ENCODE measurements at places on chromosomes 1 and 21. TPM values are rescaled to one million over a fixed set of nuclear protein-coding genes. Genes with fewer than 3 reads are reported as not detected.

DNA sequence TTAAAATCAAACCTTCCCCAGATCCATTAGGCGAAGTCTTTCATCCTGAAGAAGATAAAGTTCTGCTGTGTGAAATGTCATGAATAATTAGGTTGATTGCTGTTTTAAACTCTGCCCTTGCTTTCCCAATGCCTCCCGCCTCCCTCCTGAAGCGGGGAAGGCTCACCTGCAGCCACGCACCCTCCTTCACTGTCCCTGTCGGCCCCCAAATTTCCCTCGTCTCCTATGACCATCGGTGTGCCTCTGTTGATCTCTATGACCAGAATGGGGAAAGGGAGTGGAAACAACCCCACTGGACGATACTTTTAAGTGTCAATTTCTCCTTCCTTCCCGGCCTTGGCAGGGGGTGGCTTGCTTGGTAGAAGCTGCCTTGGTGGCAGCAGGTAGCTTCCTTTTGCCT lies 35.1 kb downstream of the LHX4 start:
- H3K4me3 ChIP-seq: no peak overlapping the region
- H3K36me3 ChIP-seq: no peaks in the 10 kb centered on the region
- peaks cover 42% of the 10 kb centered on the region for H3K27me3 ChIP-seq
- H3K4me1 ChIP-seq: no peaks in the 10 kb centered on the region
- H3K27ac ChIP-seq: no peak overlapping the region

DNA sequence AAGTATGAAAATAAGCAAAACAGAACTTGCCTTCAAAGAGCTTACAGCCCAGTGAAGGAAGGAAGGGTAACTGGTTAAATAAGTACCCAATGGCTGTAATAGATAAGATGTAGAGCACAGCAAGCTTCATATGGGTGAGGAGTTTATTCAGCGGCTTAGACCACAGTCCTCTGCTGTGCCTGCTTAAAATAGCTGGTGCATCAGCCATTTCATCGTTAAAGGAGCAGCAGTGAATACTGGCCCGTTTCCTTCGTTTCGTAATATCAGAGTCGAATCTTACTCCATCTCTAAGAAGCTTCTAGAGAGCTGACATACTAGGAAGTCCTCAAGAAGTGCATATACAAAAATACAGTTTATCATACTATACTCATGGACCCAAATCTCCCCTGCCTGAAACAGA lies 286.5 kb downstream of the NFIA start:
- peak overlapping the region; percentile 34 for H3K27ac ChIP-seq
- H3K27me3 ChIP-seq: no peaks in the 10 kb centered on the region
- H3K36me3 ChIP-seq: peaks cover 7% of the 10 kb centered on the region
- peaks cover 27% of the 10 kb centered on the region for H3K4me1 ChIP-seq
- no peak for DNase-seq

GRCh38 chr1:45892068-45892785 lies 88.8 kb downstream of the MAST2 start:
- DNase-seq: no peak
- H3K27ac ChIP-seq: peak overlapping the region; percentile 74
- H3K27me3 ChIP-seq: no peaks in the 10 kb centered on the region
- no peaks in the 10 kb centered on the region for H3K36me3 ChIP-seq

Gene OLIG2
- not detected for total RNA-seq

GRCh38 chr1:1024149-1024770 lies 4.3 kb downstream of the AGRN start:
- H3K27me3 ChIP-seq: no peaks in the 10 kb centered on the region
- H3K27ac ChIP-seq: peak overlapping the region; percentile 63
- peaks cover 67% of the 10 kb centered on the region for H3K4me1 ChIP-seq
- no peak for DNase-seq
- H3K4me3 ChIP-seq: peak overlapping the region; percentile 41
- no peaks in the 10 kb centered on the region for H3K36me3 ChIP-seq

DNA sequence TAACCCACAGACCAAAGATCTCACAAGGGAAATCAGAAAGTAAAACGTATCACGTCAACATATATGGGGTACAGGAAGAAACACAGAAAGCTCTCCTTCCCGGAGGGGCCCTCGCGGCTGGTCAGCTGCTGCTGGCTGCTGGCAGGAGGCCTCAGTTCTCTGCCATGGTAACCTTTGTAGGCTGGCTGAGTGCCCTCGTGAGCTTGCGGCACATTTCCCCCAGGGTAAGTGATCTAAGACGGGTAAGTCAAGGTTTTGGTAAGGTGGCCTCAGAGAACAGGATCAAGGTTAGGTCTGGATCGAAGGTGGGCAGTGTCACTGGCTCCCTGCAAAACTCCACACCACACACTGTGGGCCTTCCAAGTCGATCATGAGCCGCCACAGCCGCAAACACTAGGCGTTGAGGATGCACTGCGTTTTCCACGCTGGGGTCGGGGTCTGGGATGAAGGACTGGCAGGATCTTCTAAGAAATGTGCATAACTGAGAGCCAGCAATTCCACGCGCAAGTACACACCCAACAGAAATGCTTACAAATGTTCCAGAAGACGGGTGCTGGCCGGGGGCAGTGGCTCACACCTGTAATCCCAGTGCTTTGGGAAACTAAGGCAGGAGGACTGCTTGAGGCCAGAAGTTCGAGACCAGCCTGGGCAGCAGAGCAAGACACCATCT lies 33.9 kb downstream of the WDR4 start:
- DNase-seq: peak; percentile 54
- peak overlapping the region; percentile 83 for H3K27ac ChIP-seq
- H3K4me3 ChIP-seq: peak overlapping the region; percentile 6
- H3K36me3 ChIP-seq: peaks cover 62% of the 10 kb centered on the region

DNA sequence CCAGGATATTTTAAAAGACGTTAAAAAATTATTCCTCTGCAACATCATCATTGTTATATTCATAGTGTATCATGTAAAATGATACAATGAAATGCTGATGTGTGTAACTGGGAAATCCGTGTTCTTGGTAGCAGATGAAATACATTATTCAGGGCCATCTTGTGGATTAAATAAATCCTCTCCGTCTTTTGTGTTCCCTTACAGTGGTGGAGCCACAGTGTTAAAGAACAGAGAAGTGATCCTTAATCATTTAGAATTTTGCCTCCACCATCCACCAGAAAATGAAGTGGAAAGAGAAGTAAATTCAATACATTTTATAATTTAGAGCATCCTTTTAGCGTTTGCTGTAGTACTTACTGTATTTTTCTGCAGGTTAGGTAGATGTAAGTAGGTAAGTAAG lies 1.3 kb downstream of the DYRK3 start:
- peak overlapping the region; percentile 98 for H3K4me3 ChIP-seq
- no peaks in the 10 kb centered on the region for H3K27me3 ChIP-seq
- H3K36me3 ChIP-seq: peaks cover 21% of the 10 kb centered on the region
- DNase-seq: no peak
- peak overlapping the region; percentile 91 for H3K27ac ChIP-seq
- peaks cover 51% of the 10 kb centered on the region for H3K4me1 ChIP-seq

Measured in left ventricle myocardium inferior (tissue), 1 donor.